ENCODE measurements at places on chromosomes 6 and 20.

GRCh38 chr6:159806021-159806458 is 6.0 kb downstream of the PNLDC1 start:
- DNase-seq = no peak

DNA sequence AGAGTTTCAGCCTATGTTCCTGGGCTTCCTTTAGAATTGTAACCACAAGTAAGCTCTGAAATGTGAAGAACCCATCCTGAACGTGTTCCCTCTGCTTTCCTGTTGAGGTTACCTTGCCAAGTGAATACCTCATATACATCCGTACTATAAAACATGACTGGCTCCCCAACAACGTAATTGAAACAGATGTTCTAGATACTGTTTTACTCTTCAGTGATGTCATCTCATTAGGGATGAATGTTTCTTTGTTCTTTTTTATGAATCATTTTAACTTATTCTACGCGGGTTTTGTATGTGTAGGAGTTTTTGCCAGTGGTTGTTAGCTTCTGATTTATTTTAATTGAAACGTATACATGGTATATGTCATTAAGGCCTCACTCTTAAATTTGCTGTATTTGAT is 166.8 kb downstream of the SAMD5 start:
- DNase-seq = no peak

- DNase-seq = peak; percentile 56
Observed at GRCh38 chr6:30814146-30815040, 69.9 kb upstream of the DDR1 start.

DNA sequence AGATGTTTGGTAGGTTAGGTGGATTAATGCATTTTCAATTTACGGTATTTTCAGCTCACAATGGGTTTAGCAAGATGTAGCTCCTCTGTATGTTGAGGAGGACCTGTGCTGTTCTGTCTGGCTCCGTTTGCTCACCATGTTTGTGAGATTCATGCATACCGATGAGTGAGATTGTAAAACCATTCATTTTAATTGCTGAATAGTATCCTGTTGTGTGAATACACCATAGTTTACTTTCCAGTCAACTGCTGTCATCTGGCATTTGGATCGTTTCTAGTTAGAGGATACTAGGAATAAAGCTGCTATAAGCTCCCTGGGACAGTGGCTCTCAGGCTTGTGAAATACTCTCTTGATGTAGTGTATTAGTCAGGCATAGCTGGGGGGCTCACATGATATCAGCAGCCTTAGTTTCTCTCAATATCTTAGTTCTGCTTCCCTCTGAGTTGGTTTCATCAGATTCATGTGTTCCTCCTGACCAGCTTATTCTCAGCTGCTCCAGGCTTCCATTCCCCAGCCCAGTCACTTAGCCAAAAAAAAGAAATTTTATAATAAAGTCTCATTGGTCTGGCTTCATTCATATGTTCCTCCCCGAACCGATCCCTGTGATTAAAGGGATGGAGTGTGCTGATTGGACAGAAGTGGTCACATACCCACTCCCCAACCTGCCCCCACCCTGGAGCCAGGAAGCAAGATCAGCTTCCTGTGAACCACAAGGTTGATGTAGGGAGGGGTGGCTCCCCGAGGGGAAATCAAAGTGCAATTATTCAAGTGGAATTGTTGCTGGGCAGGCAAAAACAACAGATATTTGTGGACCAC is 10.9 kb upstream of the B4GALT5 start:
- no peak for DNase-seq

- no peak for DNase-seq
Observed at GRCh38 chr6:120304223-120304622, 954.7 kb upstream of the MAN1A1 start.

GRCh38 chr6:161228096-161228495 is 45.8 kb downstream of the AGPAT4 start:
- no peak for DNase-seq

GRCh38 chr20:60036746-60037499 is 78.7 kb downstream of the CDH26 start:
- DNase-seq = no peak

- DNase-seq = no peak
Observed at GRCh38 chr6:160127270-160128124, 5.9 kb downstream of the SLC22A1 start.

GRCh38 chr20:11672959-11673358 is 244.7 kb upstream of the BTBD3 start:
- no peak for DNase-seq

DNA sequence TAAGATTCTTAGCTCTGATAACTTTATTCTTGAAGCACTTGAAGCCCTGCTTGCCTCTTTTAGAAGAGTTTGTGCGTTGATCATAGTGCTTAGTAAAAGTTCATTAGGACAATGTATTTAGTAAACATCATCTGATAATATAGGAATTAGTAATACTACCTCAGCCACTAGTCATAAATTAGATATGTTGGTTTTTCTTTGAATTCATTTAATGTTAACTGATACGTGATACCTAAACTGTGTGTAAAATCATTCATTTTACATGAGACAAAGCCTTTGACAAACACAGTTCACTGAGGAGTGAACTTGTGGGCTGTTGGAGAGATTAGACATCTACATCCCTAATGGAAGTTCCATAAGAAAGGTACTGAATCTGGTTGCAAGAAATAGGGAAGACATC is 91.6 kb downstream of the RNF217 start:
- DNase-seq = no peak

- no peak for DNase-seq
Observed at GRCh38 chr6:37569743-37570481, 70.2 kb upstream of the CCDC167 start.

- no peak for DNase-seq
Observed at GRCh38 chr6:139068846-139069245, 40.3 kb downstream of the ABRACL start.

- DNase-seq = no peak
Observed at GRCh38 chr6:25709761-25710160, 44.8 kb upstream of the SLC17A4 start.

DNA sequence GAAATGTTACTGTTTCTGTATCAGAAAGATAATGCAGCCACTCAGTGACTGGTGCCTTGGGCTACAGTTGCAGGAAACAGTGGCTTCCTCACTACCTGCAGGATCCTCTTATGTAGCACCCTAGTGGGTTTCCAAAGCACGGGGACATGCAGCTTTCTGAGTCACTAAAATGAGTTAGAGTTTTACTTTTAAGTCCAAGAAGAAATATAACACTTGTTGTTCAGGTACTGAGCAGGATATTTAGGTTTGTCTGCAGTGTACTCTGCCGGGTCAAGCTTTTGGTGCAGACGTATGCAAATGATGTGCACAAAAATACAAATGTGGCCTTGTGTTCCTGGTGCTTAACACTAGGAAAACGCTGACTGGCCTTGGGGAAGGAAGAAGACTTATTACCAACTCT is 22.0 kb downstream of the ACSS1 start:
- no peak for DNase-seq

DNA sequence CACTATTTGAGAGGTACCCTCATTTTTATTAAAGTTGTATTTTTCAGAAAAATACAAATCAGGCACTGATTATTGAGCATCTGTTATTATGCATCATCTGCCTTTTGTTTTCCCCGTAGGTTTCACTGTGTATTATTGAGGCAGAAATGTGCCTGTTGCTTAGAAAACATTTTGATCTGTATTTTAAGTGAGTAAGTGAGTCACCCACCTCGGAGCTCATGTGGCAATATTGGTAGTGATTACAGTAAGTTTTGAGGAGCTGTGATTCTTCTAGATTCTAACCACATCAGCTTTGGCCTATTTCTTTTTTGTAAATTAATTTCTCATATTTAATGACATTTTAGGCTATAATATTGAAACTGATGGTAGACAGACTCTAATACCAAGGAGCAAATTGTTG is 59.6 kb upstream of the LAMP5 start:
- no peak for DNase-seq

- DNase-seq = no peak
Observed at GRCh38 chr20:8021541-8022269, 2.1 kb upstream of the TMX4 start.

- DNase-seq = no peak
Observed at GRCh38 chr6:74041420-74041819, 345.4 kb downstream of the CD109 start.

GRCh38 chr6:74420221-74420620 is 724.2 kb downstream of the CD109 start:
- DNase-seq = no peak

DNA sequence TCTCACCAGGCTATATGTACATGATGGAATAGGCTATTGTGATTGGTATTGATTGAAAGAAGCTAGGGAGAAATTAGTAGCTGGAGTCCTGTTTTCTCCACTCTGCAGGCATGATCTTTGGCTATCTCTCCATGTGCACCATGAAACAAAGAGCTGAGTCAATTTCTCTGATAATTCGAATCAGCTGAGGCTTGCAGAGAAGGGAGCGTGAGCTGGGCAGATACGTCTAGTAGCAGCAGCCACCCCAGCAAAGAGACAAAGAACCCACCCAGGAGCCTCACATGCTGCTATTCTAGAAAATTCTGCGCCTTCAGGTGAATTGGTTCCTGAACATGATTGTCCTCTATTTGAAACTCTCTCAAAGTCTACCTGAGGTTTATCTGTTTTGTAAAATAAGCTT is 6.9 kb upstream of the SGK1 start:
- no peak for DNase-seq

DNA sequence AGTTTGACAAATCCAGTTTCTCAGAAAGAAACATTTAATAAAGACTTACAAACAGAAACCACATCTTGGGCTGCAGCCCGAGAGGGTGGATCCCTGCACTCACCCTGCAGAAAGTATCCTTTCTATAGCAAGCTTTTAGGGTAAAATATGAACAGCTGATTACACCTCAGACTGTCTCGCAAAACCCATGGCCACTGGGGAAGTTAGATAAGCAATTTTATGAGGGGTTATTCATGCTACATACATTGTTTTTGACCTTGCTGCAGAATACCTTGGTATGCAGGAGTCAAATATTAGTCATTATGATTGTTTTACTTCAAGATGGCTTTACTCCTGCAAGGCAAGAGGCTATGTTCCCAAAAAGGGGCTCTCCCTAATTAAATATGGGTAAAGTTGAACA is 126.9 kb downstream of the OR2B2 start:
- DNase-seq = no peak

GRCh38 chr6:168638468-168639271 is 197.7 kb downstream of the SMOC2 start:
- no peak for DNase-seq

GRCh38 chr6:35728683-35729678 is 7.9 kb upstream of the ARMC12 start:
- DNase-seq = no peak

GRCh38 chr6:106614166-106614565 is 15.1 kb downstream of the RTN4IP1 start:
- DNase-seq = no peak

- no peak for DNase-seq
Observed at GRCh38 chr20:44309763-44310663, 989 bp downstream of the FITM2 start.

GRCh38 chr6:136685540-136686108 is 106.7 kb downstream of the MAP3K5 start:
- no peak for DNase-seq

DNA sequence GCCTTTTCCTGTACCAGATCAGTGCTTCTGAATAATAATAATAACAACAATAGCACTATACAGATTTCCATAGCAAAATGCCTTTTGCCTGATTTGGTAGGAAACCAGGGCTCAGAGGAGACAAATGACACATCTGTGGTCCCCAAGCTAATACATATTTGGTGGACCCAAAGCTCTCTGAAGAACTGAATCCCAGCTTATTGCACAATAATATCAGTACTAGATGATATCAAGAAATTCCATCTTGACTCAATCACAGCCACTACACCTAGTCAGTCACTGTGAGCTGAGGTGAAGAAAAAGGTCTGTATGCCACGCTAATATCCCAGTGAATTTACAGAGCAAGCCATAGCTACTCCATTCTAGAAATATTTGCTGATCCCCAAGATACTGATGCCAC is 270.6 kb upstream of the RIN2 start:
- no peak for DNase-seq

DNA sequence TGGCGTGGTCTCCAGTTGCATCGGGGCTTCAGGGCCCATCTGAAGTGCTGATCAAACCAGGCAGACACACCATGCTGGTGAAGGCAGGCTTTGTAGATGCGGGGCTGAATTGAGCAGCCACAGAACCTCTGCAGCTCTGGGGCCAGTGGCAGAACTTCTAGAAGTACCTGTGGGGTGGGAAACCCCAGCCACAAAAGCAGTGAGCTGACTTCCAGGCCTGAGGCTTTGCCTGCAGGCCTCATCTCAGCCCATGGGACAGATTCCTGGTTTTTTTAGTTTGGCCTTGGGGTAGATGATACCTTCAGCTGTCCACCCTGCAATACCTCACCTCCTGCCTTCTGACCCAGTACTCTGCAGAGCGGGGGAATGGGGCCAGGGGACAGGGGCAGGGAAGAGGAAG is 14.1 kb downstream of the C20orf173 start:
- DNase-seq = no peak

DNA sequence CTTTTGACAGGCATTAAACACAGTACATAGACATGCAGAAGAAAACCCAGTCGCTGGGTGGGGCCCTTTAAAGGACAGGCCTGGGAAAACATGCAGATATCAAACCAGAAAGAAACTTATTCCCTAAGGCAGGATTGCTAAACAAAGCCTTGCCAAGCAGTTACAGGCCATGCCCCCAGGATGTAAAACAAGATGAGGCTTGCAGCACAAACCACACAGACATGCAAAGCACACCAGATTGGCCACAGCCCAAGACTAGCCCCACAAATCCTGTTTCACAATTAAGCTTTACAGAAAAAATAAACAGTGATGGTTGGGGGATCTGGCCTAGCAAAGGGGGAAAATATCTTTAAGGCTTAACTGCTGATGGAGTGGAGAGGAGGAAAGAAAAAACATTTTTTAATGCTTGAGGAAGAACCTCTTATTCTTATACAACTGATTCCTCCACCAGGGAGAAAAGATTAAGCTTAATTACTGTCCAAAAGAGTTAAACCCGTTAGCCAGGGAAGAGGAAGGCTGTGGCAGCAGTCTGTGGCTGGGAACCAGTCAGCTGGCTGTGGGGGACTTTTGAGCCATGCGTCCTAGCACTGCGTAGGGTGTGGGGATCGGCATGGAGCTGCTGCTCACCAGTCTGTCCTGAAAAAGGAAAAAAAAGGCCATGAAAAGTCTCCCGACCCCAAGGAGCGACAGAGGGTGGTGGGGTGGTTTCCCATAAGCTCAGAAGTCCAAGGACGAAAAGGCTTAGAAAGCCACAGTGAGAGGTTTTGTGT is 28.4 kb downstream of the COL19A1 start:
- DNase-seq = no peak

- no peak for DNase-seq
Observed at GRCh38 chr20:11958855-11959254, 41.2 kb downstream of the BTBD3 start.
